ENCODE measurements at places on chromosomes 4 and X.

- DNase-seq: no peak
Measured at GRCh38 chr4:70556856-70557255, 35.2 kb upstream of the AMBN start.

DNA sequence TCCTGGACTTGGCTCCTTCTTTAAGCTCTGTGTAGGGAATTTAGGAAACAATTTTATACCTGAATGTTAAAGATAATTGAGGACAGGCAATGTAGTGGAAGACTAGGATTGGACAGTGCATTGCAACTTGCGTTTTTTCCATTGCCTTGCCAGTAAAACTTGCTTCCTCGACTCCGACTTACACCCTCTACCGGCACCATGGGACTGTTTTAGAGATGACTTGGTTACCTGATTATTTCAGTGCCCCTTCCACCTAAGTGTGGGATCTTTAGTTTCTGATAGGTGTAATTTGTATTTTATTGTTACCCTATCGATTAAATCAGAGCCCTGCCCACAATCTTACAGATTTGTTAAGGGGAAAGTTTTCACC, 1.2 kb downstream of the PRPS1 start:
- DNase-seq: no peak

- no peak for DNase-seq
Measured at GRCh38 chrX:23952984-23953907, 45.4 kb downstream of the CXorf58 start.

DNA sequence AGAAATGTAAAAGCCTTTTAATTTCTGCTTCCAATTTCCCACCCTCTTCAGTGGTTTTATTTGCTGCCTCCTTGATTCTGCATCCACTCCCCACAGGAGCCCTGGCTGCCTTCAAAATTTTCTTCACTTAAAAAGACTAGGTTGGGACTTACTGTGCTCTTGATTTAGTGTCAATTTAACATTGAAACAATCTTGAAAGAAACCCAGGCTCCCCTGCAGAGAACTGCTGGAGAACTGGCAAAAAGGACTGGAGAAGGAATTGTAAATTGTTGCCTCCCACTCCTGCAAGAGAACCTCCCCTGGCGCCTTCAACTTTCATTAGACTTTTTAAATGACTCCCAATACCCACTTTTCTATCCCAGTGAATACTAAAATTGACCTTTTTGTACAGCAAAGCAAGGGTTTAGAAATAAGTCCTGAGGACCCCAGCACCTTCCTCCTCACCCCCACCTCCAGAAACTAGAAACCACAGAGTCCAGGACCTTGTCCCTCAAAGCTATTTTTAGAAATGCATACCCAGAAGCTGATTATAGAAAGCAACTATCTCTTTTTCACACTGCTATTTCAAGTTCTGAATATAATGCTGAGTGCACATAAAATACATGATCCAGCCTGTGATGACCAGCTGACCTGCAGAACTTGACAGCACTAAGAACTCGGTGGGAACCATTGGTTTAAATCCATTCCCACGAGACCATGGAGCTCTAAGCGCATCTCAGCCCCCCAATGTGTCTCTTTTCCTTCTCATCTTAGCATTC, 155.5 kb downstream of the INPP4B start:
- no peak for DNase-seq

GRCh38 chr4:67776746-67777145, 22.6 kb upstream of the GNRHR start:
- DNase-seq: no peak

- DNase-seq: no peak
Measured at GRCh38 chr4:1459081-1459721, 53.0 kb upstream of the NKX1-1 start.

GRCh38 chrX:15013461-15013860, 140.2 kb downstream of the MOSPD2 start:
- no peak for DNase-seq

DNA sequence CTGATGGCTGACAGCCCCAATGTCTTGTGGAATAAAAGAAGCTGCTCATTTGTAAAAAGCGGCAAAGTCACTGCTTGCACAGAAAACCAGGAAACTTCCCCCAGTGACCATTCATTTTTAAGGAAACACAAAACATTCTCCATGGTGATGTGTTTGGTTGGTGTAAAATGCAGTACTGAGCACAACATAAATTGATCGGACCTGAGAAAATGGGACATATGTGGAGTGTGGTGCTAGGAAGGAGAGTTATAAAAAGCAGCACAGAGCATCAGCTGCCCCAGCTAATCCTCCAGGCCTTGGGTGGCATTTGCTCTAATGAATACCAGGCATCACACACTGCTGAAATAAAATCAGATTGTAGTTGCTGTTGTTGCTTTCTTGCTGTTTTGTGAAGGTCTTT, 55.2 kb downstream of the GLRA2 start:
- no peak for DNase-seq

- no peak for DNase-seq
Measured at GRCh38 chr4:128831531-128832242, 22.2 kb downstream of the JADE1 start.

DNA sequence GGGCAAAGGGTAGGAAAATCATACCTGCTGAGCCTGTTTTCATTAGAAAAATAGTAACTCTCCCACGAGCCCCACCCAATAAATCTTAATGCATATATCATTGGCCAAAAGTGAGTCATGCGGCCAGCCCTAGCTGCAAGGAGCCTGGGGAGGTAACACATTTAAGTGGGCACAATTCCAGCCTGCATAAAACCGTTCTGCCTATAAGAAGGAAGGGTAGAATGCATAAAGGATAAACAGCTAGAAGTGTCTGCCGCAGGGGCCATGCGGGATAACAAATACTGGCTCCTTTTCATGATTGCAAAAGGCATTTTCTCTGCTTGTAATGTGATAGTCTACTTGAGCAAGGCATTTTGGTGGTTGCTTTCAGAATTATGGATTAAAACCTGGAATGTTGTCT, 37.1 kb downstream of the EFHC2 start:
- no peak for DNase-seq

GRCh38 chr4:25783943-25784342, 78.8 kb downstream of the SEL1L3 start:
- DNase-seq: no peak

- DNase-seq: no peak
Measured at GRCh38 chr4:54909961-54910360, 215.4 kb downstream of the KDR start.

DNA sequence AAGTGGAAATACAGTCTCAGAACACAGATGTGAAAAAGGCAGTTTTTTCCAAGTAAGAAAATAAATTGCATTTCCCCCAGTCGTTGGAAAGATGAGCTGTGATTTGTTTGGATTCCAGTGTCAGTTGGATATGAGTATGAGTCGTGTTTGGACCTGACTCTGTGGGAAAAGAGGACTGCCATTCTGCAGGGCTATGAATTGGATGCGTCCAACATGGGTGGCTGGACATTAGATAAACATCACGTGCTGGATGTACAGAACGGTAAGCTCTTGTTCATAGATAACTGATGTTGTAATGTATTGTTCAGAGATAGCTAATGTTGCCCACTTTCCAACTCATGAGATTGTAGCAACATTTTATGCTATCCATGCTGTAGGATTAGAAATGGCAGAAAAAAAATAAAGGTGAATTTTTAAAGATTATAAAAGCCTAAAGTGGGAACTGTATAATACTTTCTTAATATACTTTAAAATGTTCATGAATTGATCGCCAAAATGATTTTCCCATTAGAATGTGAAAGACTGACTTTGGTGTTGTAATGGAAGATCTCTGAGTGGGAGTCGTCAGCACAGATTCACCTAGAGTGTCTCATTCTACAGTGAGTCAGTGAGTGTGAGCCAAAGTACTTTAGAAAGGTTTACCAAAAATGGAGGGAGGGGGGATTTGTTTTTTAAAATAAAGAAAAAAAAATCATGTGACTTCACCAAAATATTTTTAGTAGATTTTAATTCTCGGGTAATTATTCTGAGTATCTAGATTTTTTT, 178.7 kb downstream of the DCTD start:
- no peak for DNase-seq

GRCh38 chrX:50448565-50448964, 22.1 kb downstream of the DGKK start:
- no peak for DNase-seq

DNA sequence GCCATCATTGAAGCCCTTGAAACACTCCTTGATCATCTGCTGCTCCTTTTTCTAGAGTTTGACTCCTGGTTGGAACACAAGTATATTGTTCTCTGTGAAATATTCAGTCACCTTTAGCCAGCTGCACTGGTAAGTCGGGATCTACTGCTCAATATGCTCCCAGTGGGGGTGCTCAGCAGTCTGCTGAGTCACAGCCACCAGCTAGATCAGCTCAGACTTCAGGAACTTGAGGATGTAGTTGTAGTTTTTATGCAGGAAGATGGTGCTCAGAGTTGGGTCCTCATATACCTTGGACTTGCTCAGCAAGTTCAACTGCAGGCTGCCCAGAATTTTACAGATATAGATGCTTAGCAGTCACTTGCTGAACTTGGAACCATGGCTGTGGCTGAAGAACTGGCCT, 202.5 kb upstream of the RPL34 start:
- no peak for DNase-seq

DNA sequence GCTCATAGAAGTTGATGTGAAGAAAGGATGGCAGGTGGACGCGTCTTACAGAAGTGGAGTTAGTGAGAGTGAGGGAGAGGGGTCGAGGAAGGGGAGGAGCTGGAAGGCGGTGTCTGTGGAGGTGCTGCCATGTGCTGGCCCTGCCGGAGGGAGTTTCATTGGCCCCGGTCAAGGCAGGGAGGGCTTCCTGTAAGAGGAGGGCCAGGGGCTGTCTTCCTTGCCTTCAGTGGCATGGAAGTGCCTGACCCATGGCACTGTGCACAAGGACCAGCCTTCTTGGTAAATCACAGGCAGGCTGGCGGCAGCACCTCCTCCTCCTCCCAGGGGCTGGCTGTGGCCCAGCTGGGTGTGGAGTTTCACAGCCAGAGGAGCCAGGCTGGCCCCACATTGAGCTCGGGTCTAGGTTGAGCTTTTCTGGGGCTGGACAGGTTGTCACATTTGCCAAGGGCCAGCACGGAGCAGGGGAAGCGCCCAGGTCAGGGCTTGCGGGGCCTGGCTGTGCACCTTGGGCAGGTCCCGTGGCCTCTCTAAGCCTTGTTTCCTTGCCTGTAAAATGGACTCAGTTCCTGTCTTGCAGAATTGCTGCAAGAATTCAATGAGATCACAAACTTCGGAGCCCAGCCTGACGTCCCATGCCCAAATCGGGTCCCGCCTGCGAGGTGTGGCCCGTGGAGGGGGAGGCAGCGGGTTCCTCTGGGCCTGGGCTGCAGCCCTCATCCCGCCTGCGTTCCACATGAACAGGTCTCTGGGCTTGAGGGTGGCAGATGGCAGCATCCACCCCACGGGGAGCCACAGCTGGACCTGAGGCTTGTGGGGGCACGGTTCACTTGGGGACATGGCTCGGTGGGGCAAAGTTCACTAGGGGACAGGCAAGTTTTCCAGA, 7.0 kb downstream of the HTRA3 start:
- no peak for DNase-seq

GRCh38 chr4:107988763-107989035, 990 bp upstream of the HADH start:
- DNase-seq: no peak

GRCh38 chr4:26088433-26088928, 174.5 kb downstream of the SMIM20 start:
- no peak for DNase-seq

GRCh38 chrX:1152090-1152489, 60.4 kb downstream of the CRLF2 start:
- DNase-seq: no peak
